ENCODE measurements at places on chromosomes 2 and 18.

DNA sequence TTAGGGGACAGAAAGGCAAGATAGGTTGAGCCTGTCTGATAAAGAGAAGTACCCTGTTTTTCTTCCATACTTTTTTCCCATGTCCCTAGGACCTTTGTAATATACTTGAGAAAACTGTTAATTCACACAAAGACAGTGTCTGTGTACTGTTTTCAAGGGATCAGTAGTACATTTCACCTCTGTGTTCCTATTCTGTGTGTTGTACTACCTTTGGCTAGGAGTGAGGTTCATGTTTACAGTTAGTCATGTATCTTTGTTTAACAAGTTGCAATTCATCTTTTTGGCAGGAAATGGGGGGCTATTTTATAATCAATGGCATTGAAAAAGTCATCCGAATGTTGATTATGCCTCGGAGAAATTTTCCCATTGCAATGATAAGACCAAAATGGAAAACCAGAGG is 6.7 kb downstream of the POLR1B start:
- DNase-seq = no peak

DNA sequence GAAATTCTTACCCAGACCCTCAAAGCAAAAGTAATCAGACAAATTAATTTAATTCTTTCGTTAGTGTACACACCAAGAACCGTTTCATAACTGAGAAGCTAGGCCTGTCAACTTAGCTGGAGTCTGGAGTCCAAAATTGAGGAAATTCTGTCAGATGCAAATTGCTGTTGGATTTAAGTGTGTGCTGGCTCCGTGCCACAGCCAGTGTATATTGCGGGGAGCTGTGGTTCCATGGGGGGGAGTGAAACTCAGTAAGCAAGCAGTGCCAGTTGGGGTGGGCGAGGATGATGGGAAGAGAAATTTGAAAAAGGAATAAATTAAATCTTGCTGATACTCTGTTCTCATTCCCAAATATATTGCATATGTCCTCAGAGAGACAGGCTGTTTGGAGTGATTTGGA is 4.0 kb downstream of the ARPC2 start:
- no peak for DNase-seq

DNA sequence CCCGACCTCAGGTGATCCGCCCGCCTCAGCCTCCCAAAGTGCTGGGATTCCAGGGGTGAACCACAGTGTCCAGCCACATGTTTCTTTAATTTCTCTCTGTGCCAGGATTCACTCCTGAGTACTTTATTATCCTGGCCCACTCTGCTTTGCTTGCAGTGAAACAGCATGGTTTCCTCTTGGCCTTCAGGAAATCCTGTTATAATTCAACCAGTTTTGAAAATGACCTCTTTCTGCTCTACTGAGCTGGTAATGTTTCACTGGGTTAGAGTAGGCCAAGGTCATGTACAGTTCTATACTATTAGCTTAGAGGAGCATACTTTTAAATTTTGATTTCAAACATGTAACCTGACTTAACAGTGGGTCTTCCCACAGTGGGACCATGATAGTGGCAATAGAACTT is 90.6 kb upstream of the PELI1 start:
- no peak for DNase-seq

DNA sequence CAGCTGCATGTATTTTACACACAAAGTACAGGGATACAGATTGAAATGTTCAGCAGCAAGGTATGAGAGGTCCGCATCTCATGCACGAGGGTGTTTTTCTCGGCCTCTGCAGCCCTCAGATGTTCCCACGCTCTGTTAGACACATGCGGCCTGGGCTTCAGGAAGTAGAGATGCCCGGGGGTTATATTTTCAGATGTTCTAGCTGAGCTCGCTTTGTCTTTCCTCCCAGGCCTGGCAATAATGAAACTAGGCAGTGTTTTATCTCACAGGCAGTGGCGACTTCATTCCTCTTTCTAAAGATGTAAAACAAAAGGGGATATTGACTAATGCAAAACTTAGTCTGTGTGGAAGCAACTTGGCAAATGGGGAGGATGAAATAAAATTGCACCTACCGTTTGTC is 190.7 kb downstream of the GBX2 start:
- DNase-seq = no peak

- DNase-seq = no peak
Measured at GRCh38 chr2:161952783-161953191, 121.2 kb downstream of the DPP4 start.

GRCh38 chr2:16745466-16745865 is 79.8 kb upstream of the CYRIA start:
- DNase-seq = no peak
